AG20443 (cell line): ENCODE measurements at places on chromosomes 3 and 15.
A peak's percentile ranks its signal among the peaks of the same experiment; 100 is the strongest.

GRCh38 chr3:26560081-26560480 is 62.5 kb upstream of the LRRC3B start:
- no peak for DNase-seq

GRCh38 chr15:57686657-57687056 is 19.9 kb upstream of the POLR2M start:
- no peak for DNase-seq

- DNase-seq = peak; percentile 10
These were observed 9.1 kb upstream of the SLC9C1 start for GRCh38 chr3:112302881-112303763.

DNA sequence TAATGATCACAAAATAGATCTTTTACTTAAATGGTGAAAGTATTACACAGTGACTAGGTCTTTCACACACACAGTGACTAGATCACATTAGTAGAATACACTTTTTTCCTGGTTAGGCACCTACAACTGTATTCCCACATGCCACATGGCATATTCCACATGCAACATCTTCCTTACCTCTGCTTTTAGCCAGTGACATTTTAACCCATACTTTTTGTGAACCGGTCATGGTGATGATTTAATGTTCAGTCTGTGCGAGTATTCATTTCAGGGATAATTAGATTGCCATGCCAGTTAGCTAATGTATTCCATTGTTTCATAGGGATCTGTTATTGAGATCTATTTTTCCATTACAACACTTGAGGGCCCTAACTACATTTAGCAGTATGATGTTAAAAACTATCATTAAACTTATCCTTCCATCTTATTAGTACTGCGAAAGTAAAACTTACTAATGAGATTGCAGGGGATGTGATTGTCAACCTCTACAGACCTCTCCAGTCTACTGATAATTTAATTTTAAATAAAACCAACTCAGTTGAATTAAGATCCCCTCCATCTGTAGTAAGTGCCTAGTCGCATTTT is 28.3 kb downstream of the TSEN2 start:
- no peak for DNase-seq

GRCh38 chr15:37038716-37039106 is 61.6 kb downstream of the MEIS2 start:
- no peak for DNase-seq
